ENCODE measurements at places on chromosomes 5 and 9.
A peak's percentile ranks its signal among the peaks of the same experiment; 100 is the strongest.

DNA sequence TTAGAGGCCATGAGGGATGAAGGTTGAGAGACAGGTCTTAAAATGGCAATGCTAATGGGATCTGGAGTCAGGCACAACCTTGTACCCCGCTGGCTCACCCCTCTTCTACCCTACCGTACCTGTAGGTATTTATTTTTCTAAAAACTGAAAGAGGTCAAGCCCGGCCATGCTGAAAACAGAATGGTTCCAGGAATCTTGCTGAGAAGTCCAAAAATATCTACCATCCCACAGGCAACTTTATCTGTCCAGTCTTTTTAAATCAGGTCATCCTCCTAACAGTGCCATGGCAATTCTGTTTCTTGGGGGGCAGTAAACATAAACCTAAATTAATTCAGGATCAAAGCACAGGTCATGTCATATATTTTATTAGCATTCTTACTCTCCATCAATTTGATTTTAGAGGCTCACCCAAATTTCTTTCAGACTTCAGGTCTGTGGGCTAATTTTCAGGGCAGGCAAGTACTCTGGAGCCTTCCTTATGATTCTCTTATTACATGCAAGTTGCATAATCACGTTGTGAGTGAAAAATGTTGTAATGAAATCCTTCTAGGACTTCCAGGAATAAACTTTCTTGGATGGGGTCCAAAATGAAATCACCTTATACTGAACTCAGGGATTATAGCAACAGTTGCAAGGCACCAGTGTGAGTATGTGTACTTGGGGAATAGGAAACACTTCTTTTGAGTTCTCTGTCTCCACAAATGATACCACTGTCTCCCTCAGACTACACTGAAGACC lies 102.7 kb upstream of the NREP start:
- no peak for DNase-seq

GRCh38 chr9:6655036-6655435 lies 9.5 kb upstream of the GLDC start:
- DNase-seq: peak; percentile 9

- DNase-seq: peak; percentile 57
Measured at GRCh38 chr5:177429248-177430040, 3.0 kb downstream of the GRK6 start.

- DNase-seq: no peak
Measured at GRCh38 chr9:11039006-11039405, 426.2 kb upstream of the PTPRD start.

- no peak for DNase-seq
Measured at GRCh38 chr9:97057651-97058050, 18.7 kb upstream of the CTSV start.

- DNase-seq: no peak
Measured at GRCh38 chr9:28542928-28543327, 969.6 kb upstream of the C9orf72 start.

GRCh38 chr5:141958113-141958512 lies at the start of gene PCDH12:
Gene PCDH12 (minus strand): TSS chr5:141958202. CDS start chr5:141957851, 351 bp downstream.
- peak; percentile 57 for DNase-seq

GRCh38 chr5:52808316-52808901 lies 20.7 kb downstream of the ITGA1 start:
- no peak for DNase-seq

DNA sequence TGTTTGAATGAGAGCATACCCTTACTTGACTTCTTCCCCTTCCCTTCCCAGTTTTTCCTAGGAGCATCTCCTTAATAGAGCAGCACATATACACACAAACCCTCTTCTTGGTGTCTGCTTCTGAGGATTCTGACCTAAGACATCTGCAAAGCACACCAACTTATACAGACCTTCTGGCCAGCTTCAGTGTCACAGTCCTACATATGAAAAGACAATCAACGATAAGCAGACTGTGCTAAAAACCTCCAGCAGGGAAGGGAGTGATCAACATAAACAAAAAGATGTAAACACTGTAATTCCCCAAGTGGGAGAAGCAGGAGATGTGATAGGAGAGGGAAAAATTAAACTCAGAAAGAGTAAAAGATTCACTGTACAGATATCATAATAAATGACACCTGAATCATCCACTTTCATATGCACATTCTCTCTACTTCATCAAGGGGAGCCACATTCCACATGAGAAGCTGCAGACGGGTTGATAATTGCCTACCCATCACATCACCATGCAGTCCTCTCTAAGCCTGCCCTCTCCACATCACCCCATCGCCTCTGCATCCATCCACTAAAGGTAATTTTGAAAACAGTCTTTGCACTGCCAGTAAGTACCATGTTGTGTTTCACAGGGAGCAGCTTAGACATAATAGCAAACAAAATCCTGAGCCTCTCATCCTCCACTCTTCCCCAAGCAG lies 13.0 kb downstream of the APBA1 start:
- no peak for DNase-seq
